Occipital lobe (tissue), 3 donors: ENCODE measurements at places on chromosomes 11 and 22.

GRCh38 chr11:17790453-17790852 is 55.9 kb downstream of the KCNC1 start:
- DNase-seq = no peak

- no peak for DNase-seq
Measured at GRCh38 chr22:50261615-50262459, at the start of gene MAPK12. Gene MAPK12 (minus strand): TSS chr22:50261683. CDS start chr22:50261509, 174 bp downstream.

GRCh38 chr11:85668157-85668556 is 3.2 kb upstream of the CREBZF start:
- no peak for DNase-seq

GRCh38 chr11:69554849-69555248 is 73.4 kb downstream of the LINC01488 start:
- DNase-seq = no peak

DNA sequence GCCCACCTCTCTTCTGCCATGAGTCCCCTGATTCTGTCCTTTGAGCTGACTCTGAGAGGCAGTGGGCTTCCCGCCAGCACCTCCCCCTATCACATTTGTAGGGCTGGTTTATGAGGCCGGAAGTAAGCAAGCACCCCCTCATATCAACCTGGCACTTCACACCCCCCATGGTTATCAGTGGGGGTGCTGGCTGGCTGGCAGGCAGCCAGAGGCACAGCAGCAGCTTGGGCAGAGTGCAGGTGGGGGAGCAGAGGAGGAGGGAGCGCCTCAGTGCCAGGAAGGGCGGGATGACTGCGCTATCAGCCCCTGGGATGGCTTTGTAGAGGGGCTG is 22.9 kb upstream of the CHRM4 start:
- no peak for DNase-seq

DNA sequence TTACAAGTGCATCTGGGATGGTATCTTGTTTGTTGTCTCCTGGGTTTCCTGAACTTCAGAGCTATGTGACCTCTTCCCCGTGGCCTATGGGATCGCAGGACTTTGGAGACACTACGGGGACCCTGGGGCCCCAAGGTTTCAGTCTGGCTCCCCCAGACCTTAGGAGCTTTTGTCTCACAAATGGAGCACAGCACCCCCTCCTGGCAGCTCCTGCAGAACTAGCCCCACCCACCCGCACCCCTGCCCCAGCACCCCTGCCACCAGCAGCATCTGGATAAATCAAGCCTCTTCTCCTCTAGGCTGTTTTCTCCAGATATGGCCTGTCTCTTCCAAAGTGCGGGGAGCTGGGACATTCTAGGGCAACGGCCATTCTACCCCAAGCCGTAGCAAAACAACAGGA is 10.4 kb downstream of the RCOR2 start:
- DNase-seq = no peak

- no peak for DNase-seq
Measured at GRCh38 chr22:21738081-21738480, 2.5 kb upstream of the YPEL1 start.

- DNase-seq = no peak
Measured at GRCh38 chr22:29654420-29654819, 51.0 kb downstream of the NF2 start.

GRCh38 chr11:19279451-19279850 is 38.7 kb upstream of the E2F8 start:
- DNase-seq = no peak

GRCh38 chr22:23473901-23474300 is 106.2 kb downstream of the IGLL1 start:
- DNase-seq = no peak

- no peak for DNase-seq
Measured at GRCh38 chr11:15635521-15635920, 520.8 kb downstream of the INSC start.

- no peak for DNase-seq
Measured at GRCh38 chr22:27347951-27348350, 453.6 kb downstream of the MN1 start.

GRCh38 chr11:105236664-105237063 is 97.1 kb upstream of the CARD18 start:
- DNase-seq = no peak

DNA sequence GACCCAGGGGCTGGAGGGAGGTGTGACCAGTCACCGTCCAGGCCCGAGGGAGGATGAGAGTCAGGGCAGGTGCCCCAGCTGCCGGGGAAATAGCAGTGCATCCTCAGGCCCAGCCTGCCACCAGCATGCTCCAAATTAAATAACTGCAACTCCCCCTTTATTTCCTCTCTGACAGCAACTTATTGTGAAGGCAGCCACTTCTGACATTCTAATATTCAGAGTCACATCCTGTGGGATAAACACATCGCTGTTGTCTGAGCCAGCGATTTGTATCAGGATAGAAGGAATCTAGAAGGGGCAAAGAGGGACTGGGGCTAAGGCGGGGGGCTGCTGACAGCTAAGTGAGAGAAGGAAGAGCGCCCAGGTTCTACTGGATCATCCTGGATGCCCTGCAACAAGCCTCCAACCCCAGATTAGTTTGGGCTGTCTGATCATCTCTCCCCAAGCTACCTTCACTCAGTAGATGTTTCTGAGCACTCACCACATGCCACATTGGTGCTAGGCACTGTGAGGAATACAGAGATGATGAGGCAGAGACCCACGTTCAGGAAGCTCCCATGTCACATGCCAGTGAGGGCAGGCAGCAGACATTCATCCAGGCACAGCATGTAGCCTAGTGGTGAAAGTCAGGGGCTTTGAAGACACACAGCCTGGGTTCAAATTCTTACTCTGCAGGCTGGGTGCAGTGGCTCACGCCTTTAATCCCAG is 214.1 kb downstream of the BUD13 start:
- DNase-seq = no peak

- DNase-seq = no peak
Measured at GRCh38 chr11:13861411-13861810, 101.1 kb upstream of the SPON1 start.

DNA sequence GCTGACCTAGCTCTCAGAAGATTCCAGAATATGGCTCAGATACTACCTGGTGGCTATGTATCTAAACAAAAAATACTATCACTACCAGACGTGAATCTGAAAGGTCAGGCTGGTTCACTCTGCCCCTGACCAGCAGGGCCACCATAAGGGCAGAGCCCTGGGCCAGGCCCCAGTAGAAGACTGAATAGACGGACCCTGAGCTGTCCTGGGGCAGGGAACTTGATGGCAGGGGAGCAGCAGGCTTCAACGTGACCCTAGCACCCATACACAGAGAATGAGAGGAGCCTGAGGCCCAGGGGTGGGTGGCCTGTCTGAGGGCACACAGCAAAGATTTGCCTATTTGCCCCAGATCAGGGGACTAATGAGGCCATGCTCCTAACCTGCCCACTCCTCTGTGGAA is 6.6 kb upstream of the RNF185 start:
- DNase-seq = no peak

DNA sequence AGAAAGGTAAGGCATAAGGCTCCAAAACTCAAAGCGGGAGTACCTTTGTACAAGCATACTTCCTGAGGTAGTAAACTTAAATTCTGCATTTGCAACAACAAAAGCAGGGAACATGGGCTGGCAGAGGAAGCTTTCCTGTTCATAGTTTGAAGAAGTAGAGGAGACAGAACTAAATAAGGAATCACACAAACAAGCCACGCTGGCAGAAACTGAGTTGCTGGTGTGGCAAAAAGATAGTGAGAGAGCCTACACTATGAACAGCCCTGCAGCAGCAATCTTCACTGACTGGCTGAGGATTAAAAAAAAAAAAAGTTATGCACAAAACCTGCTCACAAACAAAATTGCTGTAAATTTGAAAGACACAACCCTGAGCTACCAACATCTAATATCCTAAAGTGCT is 46.5 kb downstream of the FCHSD2 start:
- DNase-seq = no peak

- DNase-seq = no peak
Measured at GRCh38 chr11:6705905-6706535, 22.9 kb upstream of the MRPL17 start.

GRCh38 chr11:34601085-34601444 is 19.8 kb upstream of the EHF start:
- DNase-seq = no peak

DNA sequence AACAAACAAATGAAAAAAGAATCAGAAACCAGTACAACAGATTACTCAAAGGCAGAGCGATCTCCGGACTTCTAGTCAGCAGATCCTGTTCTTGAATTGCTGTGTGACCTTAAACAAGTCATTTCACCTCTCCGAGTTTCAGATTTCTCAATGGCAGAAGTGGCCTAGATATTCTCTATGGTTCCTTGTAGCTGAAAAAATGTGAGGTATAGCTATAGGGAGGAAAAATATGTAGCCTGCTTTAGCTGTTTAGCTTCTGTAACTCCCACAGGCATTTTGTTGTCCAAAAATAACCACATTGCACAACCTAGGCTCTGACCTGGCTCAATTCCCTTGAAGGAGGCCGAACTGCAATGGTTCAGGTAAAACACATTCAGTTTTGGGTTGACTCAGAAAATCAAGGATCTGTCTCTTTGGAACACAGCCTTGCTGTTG is 100.7 kb downstream of the DBX1 start:
- no peak for DNase-seq

DNA sequence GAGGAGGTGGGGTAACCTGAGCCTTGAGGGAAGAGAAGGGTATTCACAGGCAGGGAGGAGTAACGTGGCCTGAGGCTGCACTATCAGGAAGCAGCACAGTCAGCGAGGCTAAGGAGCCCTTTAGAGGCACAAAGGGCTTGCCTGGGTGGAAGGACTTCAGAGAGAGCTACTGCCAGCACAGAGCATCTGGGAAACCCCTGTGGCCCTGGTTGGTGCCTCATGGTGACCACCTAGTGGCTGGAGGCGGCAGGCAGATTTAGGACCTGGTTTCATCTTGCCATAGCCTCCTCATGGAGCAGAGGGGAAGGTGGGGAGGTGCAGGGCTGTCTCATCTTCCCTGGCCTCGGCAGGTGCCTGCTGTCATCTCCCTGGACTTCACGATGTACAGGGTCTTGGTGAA is 64.5 kb downstream of the MPPED1 start:
- no peak for DNase-seq

- DNase-seq = no peak
Measured at GRCh38 chr22:45908961-45909360, 68.0 kb downstream of the WNT7B start.

GRCh38 chr11:97229936-97230335 is 840.1 kb downstream of the JRKL start:
- no peak for DNase-seq

GRCh38 chr11:13993096-13993765 is 30.7 kb downstream of the SPON1 start:
- no peak for DNase-seq
